ENCODE measurements at places on chromosomes 7 and 10.

DNA sequence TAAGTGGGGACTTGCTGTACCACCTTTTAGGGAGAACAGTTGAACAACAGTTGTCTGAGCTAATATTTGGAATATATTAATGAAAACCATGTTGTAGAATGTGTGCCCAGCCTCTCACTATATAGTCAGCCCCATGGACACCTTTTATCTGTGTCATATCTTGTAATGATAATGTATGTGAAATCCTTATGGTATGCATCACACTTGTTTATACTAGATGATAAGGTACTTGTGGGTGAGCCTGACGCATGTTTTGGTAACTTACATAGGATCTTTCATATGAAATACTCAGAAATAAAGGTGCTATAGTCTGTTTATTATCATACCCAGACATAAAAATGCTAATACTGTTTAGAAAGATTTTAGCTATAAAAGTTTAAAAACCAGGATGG, 32.8 kb downstream of the CAMK1D start:
- DNase-seq = no peak

GRCh38 chr7:47338026-47338425, 243.9 kb downstream of the TNS3 start:
- no peak for DNase-seq

DNA sequence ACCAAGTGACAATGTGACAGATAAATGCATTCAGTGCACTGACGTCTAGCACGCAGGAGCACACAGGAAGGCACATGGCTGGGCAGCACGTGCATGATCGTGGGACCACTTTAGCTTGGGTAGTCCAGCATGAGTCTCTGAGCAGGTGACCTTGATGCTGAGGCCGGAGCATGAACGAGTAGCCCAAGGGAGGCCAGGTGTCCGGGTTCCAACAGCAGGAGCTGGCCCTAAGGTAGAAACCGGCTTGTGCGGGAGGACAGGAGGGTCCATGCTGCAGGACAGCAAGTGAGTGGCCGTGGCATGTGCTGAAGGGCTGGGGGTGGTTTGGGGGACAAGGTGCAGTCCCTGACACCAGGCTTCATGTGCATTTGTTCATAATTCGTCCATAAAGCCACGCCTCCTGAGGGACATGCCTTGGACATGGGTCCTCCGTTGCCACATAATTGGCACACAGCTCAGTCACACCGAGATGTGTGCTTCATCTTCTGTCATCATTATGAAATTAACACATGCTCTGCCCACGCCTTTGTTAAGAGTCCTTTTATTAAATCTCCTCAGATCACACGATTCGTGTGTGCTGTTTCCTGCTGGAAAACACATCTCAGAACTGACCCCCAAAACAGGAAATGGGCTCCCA, 3.1 kb upstream of the STK32C start:
- no peak for DNase-seq

DNA sequence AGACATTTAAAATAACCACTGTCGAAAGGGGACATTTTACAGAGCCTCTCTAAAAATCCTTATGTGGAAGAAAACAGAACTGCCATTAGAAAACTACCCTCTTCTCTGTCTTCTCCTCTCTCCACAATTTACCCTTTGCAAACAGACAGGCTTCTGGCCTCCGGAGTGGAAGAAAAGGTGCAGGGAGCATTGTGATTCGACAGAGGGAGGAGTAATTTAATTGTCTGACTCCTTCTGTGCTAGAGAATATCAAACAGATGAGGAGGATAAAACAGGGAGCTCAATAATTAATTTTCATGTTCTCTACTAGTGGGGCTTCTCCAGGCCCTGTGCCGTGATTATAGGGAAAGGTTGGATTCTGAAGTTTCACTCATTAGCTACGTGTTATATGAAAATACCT, 615.5 kb upstream of the MKI67 start:
- DNase-seq = no peak

GRCh38 chr7:43479042-43479441, 103.9 kb upstream of the STK17A start:
- no peak for DNase-seq

DNA sequence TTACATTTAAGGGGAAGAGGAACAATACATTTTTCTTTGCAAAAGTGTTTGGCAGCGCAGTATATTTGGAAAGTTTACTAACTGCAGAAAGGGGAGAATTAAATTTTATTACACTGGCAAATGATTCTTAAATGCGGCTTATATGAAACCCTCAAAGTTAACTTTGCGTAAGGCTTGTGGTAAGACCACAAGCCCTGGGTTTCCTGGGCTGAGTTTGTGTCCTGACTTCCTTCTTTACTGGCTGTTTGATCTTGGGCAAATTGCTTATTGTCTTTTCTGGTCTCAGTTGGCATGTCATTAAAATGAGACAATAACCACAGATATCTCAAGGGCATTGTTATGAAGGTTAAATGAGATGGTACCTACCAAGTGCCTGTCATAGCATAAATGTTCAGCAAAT, 106.8 kb downstream of the GLRX3 start:
- no peak for DNase-seq

DNA sequence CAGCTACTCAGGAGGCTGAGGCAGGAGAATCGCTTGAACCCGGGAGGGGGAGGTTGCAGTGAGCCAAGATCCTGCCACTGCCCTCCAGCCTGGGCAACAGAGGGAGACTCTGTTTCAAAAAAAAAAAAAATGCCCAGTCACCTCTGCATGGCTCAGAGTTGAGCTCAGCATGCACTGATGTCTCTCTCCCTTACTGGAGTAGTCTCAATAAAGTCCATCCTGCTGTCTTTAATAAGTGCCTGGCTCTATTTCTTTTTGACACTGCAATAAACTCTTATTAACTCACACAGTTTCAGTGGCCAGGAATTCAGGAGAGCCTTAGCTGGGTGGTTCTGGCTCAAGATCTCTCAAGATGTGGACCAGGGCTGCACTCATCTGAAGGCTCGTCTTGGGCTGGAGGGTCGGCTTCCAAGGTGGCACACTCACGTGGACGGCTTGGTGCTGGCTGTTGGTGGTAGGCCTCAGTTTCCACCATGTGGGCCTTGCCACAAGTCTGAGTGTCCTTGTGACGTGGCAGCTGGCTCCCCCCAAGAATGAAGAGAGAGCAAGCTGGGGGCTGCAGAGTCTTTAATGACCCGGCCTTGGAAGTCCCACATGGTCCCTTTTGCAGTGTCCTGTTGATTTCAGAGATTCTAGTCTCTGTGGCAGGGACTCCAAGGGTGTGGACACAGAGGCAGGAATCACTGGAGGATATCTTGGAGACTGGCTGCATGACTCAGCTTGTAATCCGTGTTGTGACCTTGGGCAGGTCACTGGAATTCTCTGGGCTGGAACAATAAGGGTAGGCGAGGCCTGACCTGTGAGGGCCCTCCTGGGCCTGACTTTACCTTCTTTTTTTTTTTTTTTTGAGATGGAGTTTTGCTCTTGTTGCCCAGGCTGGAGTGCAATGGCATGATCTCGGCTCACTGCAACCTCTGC, 85.9 kb upstream of the KMT2C start:
- no peak for DNase-seq

- no peak for DNase-seq
These were observed 307.4 kb upstream of the AOAH start for GRCh38 chr7:37031571-37032257.
